ENCODE measurements at places on chromosomes 13 and 19.

- no peak overlapping the region for H3K27ac ChIP-seq
- H3K27me3 ChIP-seq = no peaks in the 10 kb centered on the region
- H3K4me1 ChIP-seq = peaks cover 10% of the 10 kb centered on the region
- no peak for DNase-seq
- no peak overlapping the region for H3K4me3 ChIP-seq
Measured at GRCh38 chr13:43631106-43631505, 155.7 kb downstream of the ENOX1 start.

DNA sequence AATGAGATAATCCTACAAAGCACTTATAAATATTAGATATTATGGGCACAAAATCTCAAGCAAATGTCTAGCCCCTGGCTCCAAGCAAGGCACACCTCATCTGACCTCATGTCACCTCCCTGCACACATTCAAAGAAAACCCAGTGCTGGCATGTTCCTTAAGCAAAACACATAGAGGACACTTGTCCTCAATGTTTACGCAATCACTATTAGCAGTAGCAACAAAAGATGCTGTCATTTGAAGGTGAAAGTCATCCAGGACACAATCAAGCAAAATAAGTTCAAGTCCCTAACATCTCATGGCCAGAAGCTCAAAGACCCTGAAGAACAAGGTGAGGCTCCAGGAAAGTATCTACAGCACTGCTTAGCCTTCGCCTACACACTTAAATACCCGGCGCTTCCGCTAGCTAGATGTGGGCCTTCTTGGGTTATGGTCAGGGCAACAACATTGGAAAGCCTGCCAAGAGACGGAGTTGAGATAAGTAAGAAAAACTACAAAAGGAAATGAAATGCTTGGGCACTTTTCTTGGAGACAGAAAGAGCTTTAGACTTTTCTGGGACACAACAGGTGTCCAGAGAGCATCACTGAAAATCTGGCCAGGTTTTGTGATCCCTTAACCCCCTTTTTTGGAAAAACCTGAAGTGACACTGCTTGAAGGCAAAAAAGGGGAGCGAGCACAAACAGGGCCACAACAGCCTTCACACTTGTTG, 85.7 kb downstream of the FOXO1 start:
- H3K27me3 ChIP-seq = no peaks in the 10 kb centered on the region
- H3K36me3 ChIP-seq = peaks cover 17% of the 10 kb centered on the region
- H3K27ac ChIP-seq = no peak overlapping the region
- peaks cover 27% of the 10 kb centered on the region for H3K4me1 ChIP-seq

DNA sequence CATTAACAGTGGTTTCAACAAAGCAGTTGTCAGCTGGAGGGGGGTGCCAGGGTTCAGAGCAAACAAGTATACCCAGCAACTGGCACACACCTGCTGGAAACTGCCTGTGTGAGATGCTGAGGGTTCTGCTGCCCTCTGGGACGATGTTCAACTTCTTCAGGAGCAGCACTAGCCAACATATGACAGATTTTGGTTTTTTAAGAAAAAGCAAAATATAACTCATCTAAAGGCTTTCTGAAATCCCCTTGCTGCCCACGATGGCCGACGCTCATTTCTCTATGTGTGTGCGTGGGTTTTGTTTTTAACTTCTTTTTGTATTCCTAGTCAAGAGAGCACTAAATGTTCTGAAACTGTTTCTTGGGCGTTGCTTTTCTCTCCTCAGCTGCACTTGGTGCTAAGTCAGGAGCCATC, 79.9 kb downstream of the MRPL57 start:
- no peak overlapping the region for H3K27ac ChIP-seq
- H3K4me1 ChIP-seq = no peaks in the 10 kb centered on the region
- no peak for DNase-seq
- no peak overlapping the region for H3K4me3 ChIP-seq

GRCh38 chr13:33679658-33680012, 138.3 kb upstream of the RFC3 start:
- H3K27ac ChIP-seq = no peak overlapping the region
- H3K4me1 ChIP-seq = peaks cover 19% of the 10 kb centered on the region
- no peaks in the 10 kb centered on the region for H3K36me3 ChIP-seq
- no peak for DNase-seq
- H3K4me3 ChIP-seq = no peak overlapping the region
- H3K27me3 ChIP-seq = no peaks in the 10 kb centered on the region

DNA sequence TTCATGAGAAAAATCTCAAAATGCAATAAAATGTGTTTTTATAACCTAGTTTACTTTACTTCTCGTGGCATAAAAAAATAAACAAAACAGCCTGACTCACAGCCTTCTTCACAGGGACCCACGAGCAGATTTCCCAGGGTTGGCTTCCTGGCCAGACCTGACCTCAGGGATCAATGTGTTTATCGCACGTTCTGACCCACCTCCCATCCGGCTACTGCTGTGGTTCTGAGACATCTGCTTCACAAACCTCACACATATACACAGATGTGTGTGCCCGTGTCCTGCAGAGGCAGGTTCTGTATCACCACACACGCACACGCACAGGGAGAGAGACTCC, 118.3 kb downstream of the COL4A2 start:
- no peak overlapping the region for H3K4me3 ChIP-seq
- H3K4me1 ChIP-seq = peaks cover 26% of the 10 kb centered on the region

- H3K27me3 ChIP-seq = no peaks in the 10 kb centered on the region
- DNase-seq = no peak
- peaks cover 43% of the 10 kb centered on the region for H3K36me3 ChIP-seq
- H3K27ac ChIP-seq = no peak overlapping the region
Measured at GRCh38 chr19:49793561-49793840, 19.6 kb downstream of the FUZ start.

GRCh38 chr13:75455962-75456361, 26.0 kb downstream of the TBC1D4 start:
- no peak for DNase-seq
- H3K4me1 ChIP-seq = peaks cover 16% of the 10 kb centered on the region
- H3K27me3 ChIP-seq = no peaks in the 10 kb centered on the region
- no peaks in the 10 kb centered on the region for H3K36me3 ChIP-seq
- no peak overlapping the region for H3K27ac ChIP-seq
- no peak overlapping the region for H3K4me3 ChIP-seq

DNA sequence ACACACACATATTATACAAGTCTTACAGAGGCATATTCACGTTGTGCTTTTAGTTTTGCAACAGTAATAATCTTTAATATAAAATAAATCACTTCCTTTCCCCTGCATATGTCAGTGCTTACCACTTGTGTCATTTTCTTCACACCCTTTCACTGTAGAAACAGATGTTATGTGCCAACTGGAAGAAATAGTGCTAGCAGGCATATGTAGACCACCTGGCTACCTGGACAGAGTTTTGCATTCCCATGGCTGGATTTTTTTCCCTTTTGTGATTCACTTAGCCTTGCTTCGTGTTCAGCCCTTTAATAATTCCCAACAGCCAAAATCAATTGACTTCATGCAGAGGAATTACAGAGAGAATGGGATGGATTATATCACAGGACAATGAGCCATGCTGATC, 399.1 kb upstream of the SPRY2 start:
- no peak overlapping the region for H3K27ac ChIP-seq
- H3K4me3 ChIP-seq = no peak overlapping the region
- H3K4me1 ChIP-seq = peaks cover 5% of the 10 kb centered on the region
- no peak for DNase-seq

GRCh38 chr13:78067290-78067689, 148.7 kb upstream of the EDNRB start:
- no peak for DNase-seq
- H3K4me3 ChIP-seq = no peak overlapping the region
- H3K4me1 ChIP-seq = no peaks in the 10 kb centered on the region
- H3K27me3 ChIP-seq = no peaks in the 10 kb centered on the region
- H3K27ac ChIP-seq = no peak overlapping the region
- no peaks in the 10 kb centered on the region for H3K36me3 ChIP-seq

GRCh38 chr19:47120470-47121067, 7.0 kb upstream of the ZC3H4 start:
- H3K27ac ChIP-seq = peak overlapping the region; percentile 71
- no peaks in the 10 kb centered on the region for H3K27me3 ChIP-seq
- no peaks in the 10 kb centered on the region for H3K36me3 ChIP-seq

GRCh38 chr19:3665681-3666544, 34.4 kb downstream of the PIP5K1C start:
- no peak overlapping the region for H3K4me3 ChIP-seq
- H3K4me1 ChIP-seq = peaks cover 14% of the 10 kb centered on the region
- no peak overlapping the region for H3K27ac ChIP-seq
- peak; percentile 86 for DNase-seq
- peaks cover 20% of the 10 kb centered on the region for H3K36me3 ChIP-seq

GRCh38 chr19:37980419-37981170, 73.6 kb downstream of the SIPA1L3 start:
- H3K4me3 ChIP-seq = no peak overlapping the region
- no peaks in the 10 kb centered on the region for H3K27me3 ChIP-seq
- DNase-seq = no peak
- H3K4me1 ChIP-seq = peaks cover 35% of the 10 kb centered on the region
